Stimulated activated CD4-positive, alpha-beta T cell treated with anti-CD3 and anti-CD28 coated beads, Interleukin-1b, Interleukin-23, amount 100 ng/mL, for 1 hour (primary cell): ENCODE measurements at places on chromosomes 6 and 20.

DNA sequence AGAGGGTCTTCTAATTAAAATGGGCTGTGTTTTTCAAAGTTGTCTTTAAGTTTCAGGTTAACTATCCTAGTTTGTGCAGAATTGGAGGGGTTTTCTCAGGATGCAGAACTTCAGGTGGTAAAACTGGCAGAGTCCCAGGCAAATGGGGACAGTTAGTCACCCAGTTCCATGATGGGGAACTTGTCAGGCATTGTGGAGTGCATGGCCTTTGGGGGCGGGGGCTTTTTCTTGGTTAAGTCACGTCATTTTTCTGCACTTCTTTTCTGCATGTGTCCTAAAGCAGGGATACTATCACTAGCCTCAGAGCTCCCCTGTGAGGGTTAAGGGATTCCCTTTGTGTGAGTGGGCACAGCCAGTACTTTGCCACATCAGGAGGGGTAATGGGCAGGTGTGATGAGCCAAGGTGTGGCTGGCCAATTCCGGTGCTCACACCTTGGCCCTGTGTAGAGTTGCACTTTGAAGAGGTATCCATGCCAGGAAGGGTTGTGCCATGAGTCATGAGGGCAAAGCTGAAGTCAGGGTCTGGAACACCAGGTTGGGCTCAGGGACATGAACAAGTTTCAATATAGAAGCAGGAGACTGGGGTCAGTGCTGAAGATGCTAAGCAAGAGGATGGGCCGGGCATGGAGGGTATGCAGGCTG is 126.0 kb upstream of the RREB1 start:
- DNase-seq: no peak

DNA sequence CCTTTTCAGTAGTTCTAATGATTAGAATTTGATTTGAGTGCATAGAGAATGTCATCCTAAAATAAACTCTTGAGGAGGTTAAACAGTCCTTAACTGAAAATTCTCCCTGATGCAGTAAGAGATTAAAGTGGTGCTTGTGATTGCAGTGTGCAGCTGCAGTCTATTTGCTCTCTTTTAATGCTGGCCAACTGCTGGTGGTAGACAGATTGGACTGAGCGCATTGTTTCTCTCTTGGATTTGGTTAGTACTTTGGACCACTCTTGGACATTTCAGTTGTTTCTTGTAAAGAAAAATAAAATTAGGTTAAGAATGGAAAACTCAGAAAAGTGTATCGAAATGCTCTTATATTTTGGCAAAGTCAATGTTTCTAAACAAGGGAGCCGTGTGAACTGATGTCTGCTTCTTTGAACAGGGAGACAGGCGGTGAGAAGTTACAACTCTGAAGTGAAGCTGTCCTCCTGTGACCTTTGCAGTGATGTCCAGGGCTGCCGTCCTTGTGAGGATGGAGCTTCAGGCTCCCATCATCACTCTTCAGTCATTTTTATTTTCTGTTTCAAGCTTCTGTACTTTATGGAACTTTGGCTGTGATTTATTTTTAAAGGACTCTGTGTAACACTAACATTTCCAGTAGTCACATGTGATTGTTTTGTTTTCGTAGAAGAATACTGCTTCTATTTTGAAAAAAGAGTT is 127.2 kb downstream of the CD109 start:
- no peak for DNase-seq

DNA sequence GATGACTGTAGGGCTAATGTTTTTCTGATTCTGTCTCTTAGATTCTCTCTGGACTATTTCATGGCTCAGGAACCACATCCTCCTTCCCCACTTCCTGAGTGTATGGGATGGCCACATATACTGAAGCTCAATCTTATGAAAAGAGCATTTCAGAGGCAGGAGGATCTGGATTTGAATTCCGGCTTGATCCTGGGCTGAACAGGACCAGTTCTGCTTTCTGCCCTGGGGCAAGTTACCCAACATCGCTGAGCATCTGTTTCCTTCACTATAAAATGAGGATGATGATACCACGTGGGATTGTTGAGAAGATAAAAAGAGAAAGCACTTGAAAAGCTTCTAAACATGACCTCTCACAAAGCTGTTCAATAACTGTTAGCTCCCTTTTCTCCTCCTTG is 168.4 kb upstream of the TNFAIP3 start:
- DNase-seq: no peak

- DNase-seq: no peak
Observed at GRCh38 chr6:102127253-102127652, 733.7 kb downstream of the GRIK2 start.

DNA sequence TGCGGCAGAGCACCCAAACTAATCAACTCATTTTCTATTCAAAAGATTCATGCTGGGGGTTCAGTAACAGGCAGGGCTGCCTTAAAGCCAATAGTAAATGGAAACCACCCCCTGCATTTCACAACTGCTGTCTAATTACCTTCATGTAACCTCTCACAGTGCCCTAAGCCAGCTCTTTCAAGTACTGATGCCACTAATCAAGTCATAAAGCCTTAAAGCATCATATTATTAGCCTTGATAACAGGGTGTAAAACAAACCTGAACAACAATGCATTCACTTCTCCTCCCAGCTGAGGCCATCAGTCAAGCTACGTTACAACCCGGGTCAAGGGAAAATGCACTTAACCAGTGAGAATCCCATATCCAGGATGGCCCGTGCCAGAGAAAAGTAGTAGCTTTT is 33.0 kb downstream of the TRERF1 start:
- no peak for DNase-seq

DNA sequence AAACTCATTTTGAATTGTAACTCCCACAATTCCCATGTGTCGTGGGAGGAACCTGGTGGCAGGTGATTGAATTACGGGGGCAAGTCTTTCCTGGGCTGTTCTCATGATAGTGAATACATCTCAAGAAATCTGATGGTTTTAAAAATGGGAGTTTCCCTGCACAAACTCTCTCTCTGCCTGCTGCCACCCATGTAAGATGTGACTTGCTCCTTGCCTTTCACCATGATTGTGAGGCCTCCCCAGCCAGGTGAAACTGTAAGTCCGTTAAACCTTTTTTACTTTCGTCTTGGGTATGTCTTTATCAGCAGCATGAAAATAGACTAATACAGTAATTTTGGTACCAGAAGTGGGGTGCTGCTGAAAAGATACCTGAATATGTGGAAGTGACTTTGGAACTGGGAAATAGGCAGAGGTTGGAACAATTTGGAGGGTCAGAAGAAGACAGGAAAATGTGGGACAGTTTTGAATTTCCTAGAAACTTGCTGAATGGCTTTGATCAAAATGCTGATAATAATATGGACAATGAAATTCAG is 41.4 kb upstream of the SAMHD1 start:
- no peak for DNase-seq
